ENCODE measurements at places on chromosomes 7 and 10.

- no peak for DNase-seq
Measured at GRCh38 chr10:72173619-72174296, 42.1 kb upstream of the ANAPC16 start.

- no peak for DNase-seq
Measured at GRCh38 chr7:24017519-24017918, 266.5 kb upstream of the NPY start.

GRCh38 chr7:39609113-39609934 is 14.0 kb upstream of the RALA start:
- no peak for DNase-seq

GRCh38 chr7:73703757-73704639 is 15.5 kb downstream of the STX1A start:
- DNase-seq, result no peak

DNA sequence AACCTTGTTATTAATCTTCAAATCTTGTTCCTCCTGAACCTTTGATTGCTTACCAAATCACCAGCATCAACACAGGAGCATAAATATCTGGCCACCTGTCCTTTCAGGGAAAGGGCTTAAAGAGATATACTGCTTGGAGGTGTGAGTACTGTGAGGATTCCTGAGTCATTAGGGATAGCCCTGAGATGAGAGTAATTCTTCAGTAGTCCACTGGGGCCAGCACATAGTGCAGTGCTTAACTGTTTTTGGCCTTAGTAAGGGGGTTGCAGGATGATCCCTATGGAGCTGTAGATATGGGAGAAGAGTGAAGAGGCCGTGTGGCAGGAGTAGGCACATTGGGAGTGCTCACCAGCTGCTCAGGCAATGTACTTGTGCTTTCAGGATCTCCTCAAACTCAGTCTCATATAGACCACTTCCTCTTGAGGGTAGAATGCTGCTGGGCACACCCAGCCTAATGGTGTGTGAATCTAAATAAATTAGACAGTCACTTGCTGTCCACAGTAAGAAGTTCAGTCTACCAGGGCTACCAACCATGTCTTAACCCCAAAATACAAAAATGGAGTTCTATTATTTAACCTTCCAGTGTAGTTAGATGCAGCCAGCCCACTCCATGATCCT is 26.5 kb upstream of the GPR141 start:
- DNase-seq, result no peak

GRCh38 chr7:155862123-155862892 is 50.0 kb upstream of the SHH start:
- DNase-seq, result no peak

DNA sequence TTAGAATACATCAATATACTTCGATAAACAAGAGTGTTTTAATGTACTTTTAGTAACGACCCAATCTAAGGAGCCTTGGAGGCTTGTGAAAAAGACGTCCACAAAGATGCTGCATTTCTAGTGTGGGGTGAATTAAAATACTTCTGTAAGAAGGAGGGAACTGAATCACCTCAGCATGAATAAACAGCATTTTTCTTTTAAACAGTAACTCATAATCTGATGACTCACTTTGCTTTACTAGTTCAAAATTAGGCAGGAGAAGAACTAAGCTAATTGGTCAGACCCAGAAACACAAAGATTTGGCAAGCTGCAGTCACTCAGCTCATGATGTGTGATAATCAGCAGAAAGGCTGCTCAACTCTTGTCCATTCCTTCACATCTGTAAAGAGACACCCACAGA is 24.2 kb downstream of the NCOA4 start:
- DNase-seq, result no peak

DNA sequence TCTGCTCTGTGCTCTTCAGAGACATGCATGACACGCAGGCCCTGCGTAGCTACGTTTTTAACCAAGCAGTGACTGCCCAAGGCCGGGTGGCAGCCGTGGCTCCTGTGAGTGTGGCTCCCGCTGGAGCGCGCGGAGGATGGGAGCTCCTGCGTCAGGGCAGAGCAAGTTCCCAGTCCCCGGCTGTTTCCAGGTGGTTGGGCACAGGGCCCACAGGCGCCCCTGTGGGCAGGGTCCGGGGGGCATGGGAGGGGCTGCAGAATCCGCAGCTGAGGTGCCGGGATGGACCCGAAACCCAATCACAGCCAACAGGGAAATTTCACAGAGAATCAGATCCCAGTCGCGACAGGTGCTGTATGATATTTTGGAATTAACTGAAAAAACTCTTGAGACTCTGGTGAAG is 9.8 kb downstream of the NKX6-2 start:
- no peak for DNase-seq

- DNase-seq, result no peak
Measured at GRCh38 chr10:120369856-120370276, 87.2 kb upstream of the PLPP4 start.
